ENCODE measurements at places on chromosomes 7 and 10. TPM values are rescaled to one million over a fixed set of nuclear protein-coding genes. Genes with fewer than 3 reads are reported as not detected.
A peak's percentile ranks its signal among the peaks of the same experiment; 100 is the strongest.

PTEN gene
- 42.1 TPM for total RNA-seq

CADPS2 gene
- not detected for total RNA-seq

SORCS1 gene
- not detected for total RNA-seq

ATRNL1 gene
- total RNA-seq: 0.21 TPM

CTAGE4 gene
- 1.4 TPM for total RNA-seq

GNAT3 gene
- total RNA-seq: not detected

SLC4A2 gene
- 85.0 TPM for total RNA-seq

NACAD gene
- total RNA-seq: 0.14 TPM

DNA sequence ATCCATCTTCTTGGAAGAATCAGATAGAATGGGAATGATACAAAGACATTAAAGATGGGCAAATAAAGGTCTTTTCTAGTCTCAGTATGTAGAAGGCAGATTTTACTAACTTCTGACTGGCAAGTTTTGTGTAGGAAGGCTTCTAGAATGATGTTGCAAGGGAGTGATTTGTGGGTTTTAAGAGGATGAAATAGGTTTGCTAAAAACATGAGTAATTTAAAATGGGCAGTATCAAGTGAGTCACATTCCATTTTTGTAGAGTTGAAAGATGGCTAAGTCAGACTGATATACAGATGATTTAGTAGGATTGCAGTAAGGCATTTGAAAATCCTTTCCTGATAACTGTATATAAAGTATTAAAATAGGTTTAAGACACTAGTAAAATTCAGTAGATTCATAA is 777.4 kb downstream of the SORCS1 start:
- no peak for DNase-seq

DNA sequence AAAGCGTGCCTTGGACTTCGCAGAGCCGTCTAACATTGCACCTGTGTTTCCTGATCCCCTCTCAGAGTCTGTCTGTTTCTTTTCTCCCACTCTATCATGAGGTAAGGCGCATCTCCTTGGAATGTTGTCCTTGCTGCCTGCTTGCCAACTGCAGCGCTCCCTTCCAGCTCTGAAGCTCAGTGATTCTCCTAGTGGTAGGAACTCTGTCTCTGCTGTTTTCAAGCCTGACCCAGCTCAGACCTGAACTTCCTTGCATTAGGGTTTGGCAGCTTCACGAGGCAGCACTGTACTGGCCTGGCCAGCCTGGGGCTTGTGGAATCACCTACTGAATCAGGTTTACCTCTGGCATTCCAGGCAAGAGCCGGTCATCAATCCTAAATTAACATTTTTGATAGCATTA is 123.9 kb downstream of the CREB5 start:
- no peak for DNase-seq

GRCh38 chr10:3866332-3866731 is 81.3 kb upstream of the KLF6 start:
- DNase-seq: no peak

DNA sequence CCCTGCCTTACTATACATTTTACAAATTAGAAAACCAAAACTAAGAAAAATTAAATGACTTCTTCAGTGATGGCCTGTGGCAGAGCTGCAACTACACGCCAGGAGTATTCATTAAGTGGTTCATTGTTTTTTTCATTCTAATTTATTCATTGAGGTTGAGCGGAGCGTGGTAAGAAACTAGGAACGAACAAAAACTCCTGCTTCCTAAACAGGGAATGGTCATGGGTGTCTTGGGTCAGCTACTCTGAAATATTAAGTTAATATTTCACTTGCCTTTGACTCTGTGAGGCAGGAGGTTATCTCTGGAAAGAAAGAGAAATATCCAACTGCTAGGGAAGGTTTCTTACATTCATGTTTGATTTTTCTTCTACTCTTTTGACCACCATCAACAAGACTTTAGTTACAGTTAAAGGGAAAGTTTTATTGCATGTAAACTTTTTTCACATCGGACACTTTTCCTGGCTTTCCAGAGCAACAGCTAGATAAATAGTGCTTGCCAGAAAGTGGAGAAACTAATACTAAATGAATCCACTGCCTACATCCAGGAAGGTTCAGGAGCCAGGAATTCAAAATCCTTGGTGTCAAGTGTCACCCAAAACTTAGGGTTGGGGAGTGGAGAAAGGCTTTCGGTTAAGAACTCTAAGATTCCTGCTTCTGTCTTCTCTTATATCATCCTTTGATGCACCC is 896 bp upstream of the GNG11 start:
- DNase-seq: no peak

DNA sequence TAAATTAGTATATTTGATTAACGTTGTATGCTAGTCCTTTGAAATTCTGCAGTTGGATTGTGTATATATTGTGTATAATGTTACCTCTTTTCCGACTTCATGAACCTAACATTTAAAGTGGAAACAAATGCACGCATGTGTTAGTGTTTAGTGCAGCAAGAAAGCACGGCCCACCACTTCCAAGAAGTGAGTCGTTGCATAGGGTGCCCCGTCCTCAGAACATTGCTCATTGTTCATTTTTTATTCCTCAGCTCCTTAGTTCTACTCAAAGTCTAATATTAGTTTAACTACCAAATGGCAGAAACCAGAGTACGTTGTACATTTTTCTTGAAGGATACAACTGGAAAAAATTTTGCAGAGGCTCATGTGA is 407.6 kb downstream of the AUTS2 start:
- peak; percentile 9 for DNase-seq

GRCh38 chr10:101818872-101819633 is 809 bp upstream of the OGA start:
- DNase-seq: no peak

DNA sequence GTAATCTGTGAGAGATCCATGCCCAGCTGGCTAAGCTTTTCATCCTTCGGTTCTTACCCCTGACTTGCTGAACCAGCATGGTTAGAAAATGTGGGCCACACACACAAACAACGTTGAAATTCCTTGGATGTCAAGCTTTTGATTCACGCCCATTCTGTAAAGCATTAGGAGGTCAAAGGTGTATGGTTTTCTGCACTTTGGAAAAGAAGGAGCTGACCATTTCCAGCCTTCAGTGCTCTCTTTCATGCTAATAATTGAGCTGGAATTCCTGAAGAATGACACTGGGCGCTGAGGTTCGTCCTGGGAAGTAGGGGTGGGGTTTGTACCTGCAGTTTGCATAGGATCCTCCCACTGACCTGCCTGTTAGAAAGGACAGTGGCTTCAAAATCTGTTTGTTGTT is 23.1 kb downstream of the KLF6 start:
- no peak for DNase-seq

DNA sequence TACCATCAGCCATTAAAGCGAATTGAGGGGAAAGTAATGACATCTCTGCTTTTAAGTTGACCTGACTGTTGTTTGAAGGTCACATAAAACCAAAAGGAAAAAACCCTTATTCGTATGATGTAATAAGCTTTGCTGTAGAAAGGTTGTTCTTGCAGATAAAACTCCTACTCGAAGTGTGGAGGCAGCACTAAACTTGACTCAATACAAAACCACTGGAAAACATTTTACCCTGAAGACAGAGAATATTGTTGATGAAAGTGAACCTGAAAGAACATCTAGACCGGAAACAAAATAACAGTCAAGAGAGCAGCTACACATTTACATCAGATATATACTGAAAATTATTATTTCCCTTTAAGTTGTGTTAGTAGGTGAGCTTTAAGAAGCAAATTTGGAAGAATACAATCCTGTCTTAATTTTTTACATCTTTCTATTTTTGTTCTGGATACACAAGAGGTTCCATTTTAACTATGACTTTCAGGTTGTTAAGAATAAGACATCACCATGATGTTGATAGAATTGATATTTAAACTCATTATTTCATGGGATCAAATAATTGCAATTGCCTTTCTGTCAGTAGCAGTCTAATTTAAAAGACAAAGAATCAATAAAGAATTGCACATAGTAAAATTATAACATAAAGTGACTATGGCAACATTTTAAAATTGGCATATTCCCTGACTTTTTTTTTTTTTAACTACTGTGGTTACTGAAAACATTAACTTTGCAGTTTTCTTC is 6.4 kb downstream of the ETV1 start:
- no peak for DNase-seq

GRCh38 chr7:143015084-143015483 is 11.8 kb downstream of the OR9A2 start:
- no peak for DNase-seq

All from activated CD4-positive, alpha-beta T cell treated with anti-CD3 and anti-CD28 coated beads for 36 hours (primary cell).